Activated CD4-positive, alpha-beta T cell treated with anti-CD3 and anti-CD28 coated beads for 24 hours (primary cell): ENCODE measurements at places on chromosomes 12 and 14.

DNA sequence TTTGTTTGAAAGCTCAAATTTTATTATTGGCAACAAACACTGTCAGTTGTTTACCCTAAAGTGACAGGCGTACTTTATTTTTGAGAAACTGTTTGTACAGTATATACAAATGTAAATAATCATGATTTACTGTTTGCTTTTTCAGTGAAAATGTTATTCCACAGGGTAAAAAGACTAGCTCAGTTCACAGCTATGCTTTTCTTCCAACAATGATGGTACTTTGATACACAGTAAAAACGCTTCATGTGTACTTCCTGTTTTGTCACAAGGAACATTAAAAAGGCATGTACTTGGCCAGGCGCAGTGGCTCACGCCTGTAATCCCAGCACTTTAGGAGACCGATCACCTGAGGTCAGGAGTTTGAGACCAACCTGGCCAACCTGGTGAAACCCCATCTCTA lies 53.7 kb downstream of the MON2 start:
- no peak for DNase-seq

DNA sequence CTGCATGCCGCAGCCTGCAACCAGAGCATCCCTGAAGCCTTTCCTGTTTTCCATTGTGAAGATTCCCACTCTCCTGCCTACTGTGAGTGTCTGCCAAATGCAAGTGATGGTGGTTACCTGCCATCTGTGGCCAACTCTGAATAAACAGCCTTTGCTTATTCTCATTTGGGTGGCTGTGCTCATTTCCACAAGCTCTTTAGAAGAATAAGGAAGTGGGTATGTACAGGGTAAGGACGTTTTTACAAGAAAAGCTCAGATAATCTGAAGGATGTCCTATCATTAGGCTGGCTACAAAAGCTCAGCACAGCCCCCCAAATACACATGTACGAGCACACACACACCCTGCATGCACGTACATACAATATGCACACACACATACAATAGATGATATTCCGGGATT lies 7.3 kb upstream of the RNASE1 start:
- DNase-seq = no peak

DNA sequence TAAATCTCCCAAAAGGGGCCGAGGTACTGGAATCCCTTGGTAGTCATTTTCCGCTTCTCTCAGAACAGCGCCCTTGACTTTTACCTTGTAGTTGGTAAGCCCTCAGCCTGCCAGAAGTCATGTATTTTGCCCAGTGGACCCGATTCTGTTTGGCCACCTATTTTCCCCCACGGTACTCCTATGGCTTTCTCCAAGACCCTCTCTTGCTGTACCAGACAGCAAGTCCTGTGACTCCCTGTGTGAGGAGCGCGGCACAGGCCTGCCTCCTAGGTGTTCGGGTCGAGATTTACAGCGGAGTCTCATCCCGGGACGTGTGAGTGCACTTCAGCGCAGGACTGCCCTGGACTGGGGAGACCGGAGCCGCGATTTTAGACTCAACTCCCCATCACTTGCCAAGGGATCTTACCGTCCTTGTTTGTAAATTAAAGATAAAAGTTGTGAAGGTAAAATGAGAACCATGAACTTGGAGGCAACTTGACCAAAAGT lies 1.1 kb upstream of the MBD6 start:
- no peak for DNase-seq

GRCh38 chr12:9388379-9388778 lies 180.2 kb upstream of the PZP start:
- DNase-seq = no peak

GRCh38 chr14:98175881-98176280 lies 1096.1 kb downstream of the BCL11B start:
- DNase-seq = no peak

DNA sequence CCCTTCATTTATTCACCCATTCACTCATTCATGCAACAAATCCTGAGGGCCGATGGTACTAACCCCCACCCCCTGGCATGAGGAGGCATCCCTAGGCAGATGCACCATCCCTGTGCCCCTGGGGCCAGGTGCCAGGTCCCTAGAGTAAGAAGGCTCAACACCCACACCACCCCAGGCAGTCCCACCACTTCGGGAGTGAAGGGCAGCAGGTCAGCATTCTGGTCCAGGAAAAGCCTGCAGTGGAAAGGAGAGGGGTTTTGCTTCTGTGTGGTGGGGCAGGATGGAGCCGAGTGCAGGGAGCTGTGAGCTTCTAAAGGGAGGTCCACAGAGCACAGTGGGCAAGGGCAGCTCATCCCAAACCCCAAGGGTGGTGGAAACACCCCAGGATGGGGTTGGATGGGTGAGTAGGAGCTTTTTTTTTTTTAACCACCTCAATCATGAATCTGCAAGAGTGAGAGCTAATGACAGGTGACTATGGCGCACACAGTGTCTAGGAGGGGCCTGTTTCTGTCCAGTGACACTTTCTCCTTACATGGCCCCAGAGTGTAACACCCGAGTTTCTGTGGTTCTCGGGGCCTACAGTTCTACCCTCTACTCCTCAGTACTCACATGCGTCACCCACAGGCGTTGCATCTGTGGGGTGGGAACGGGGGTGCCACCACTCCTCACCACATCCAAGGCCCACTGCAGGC lies 414.3 kb downstream of the TMEM121 start:
- no peak for DNase-seq

- DNase-seq = no peak
Measured at GRCh38 chr12:106084014-106084671, 54.6 kb downstream of the NUAK1 start.

- DNase-seq = no peak
Measured at GRCh38 chr12:124454352-124454725, 113.1 kb downstream of the NCOR2 start.

GRCh38 chr14:30295980-30296379 lies 263.0 kb upstream of the G2E3 start:
- DNase-seq = no peak

DNA sequence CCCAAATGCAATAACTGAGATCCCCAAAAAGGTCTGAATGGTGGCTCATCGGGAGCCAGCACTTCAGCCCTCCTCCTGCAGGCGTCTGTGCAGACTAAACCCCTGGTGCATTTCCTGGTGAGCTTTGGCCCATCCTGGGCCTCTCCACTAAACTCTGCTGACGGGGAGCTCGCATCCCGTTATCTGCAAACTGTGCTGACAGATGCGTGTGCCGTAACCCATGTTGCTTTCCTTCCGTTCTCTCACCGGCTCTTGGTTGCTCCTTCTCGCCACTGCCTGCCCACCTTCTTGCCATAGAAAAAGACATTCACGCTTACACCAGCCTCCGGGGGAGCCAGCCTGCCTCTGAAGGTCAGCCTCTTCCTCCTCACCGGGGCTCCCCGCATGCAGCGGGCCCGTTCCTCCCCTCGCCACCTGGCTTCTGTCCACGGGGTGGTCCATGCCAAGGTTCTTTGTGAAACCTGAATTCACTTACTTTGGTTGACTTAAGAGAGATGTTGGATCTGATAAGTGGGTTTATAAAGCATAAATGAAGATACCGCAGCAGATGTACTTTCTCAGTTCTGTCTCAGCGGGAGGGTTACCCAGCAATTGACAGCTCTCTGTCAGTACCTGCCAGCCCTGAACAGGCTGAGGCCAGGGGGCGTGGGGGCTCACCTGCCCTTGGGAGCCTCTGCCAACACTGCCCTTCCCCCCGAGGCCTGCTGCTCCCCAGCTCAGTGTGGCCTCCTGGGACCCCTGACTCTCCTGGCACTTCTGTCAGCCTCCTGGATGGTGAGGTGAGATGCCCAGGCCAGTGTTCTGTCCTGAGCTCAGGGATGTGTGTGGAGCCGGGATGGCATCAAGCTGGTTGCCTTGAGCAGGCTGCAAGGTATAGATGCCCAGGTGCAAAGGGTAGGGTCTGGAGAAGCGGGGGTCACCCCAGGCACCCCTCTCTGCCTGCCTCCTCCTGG lies 14.2 kb downstream of the ZFYVE21 start:
- DNase-seq = no peak

- DNase-seq = no peak
Measured at GRCh38 chr14:102278631-102278935, 26.4 kb downstream of the MOK start.

DNA sequence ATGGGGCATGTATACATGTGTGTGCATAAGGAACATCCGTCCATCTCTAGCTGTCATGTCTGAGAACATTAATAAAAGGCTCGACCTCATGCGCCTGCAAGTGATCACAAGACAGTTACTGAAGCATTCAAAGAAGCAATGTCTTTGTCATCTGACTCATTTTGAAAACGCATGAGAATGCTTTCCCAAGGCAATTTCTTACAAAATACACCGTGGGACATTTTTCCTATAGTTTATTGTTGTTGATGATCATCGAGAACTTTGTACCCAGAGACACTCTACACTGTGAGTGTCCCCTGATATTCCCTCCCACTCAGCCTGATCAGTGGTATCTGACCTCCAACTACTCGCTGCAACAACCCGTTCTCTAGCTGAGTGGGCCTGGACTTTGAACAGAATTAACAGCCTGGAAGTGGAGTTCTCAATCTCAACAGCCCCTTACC lies 68.1 kb downstream of the ETV6 start:
- no peak for DNase-seq

DNA sequence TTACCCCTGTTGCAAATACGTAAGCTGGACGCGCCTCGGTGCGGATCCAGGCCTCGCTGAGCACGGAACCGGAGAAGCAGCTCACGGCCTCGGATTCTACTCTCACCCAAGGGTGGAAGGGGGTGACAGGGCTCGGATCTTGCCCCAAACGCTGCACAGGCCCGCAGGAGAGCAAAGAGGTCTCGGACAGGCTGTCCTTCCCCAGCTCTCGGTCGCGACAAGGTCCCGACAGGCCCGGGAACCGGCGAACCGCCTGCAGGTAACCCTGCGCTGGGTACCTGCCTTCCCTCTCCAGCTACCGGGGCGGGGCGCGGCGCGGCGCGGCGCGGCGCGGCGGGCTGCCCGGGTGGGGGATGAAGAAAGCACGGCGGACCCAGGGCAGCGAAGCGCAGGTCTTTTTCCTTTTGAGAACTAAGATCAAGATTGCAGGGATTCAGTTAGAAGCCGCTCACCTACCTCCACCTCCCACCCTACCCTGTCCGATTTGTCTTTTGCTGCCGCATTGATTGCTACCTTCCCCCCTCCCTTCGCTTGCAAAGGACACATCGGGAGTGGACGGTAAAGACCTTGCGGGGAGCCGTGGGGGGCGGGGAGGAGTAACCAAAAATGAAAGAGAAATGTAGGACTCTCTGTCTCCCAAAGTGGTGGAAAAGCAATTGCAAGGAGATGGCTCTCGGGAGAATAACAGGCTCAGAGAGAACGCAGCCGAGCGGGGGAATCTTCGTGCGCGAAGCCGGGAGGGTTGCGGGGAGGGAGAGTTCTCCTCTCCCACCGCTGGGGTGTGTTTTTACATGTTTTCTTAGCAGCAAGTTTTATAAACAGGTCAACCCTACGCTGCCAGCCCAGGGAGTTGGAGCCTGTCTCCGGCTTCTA lies 8.4 kb upstream of the TBX3 start:
- no peak for DNase-seq

DNA sequence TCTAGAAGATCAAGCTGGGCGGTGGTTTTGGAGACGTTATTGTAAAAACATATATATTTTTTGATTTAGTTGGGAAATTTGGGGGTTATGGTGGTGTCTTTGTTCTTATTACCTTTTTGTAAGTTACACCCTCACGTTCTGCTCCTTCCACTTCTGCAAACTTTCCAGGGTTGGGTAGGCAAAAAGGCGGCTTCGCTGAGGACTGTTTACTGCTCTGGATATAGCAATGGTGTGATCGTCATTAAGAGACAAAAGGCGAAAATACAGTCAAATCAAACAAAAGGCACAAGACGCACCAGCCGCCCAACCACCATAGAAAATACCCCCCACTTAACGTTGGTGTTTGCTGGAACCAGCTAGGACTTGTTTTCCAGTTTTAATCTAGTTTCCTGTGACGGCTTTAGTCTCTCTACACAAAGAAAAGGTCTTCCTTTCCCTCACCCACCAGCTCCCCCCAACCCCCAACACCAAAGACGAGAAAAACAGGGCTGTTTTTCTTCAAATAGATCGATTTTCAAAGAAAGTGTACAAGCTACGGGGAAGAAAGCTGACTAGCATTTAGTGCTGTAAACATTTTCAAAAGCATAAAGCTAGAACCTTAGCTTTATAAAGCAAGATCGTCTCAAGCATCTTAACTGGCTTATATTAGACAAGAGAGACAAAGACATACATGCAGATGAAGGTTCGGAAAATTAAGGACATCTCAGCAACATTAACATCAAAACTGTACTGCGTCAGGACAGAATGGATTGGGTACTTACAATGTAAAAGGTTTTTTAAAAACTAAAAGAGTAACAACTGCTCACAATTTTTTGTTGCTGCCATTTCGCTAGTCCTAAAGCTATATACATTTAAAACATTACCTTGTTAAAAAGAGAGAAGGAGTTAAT lies 2.0 kb upstream of the SETD1B start:
- no peak for DNase-seq

DNA sequence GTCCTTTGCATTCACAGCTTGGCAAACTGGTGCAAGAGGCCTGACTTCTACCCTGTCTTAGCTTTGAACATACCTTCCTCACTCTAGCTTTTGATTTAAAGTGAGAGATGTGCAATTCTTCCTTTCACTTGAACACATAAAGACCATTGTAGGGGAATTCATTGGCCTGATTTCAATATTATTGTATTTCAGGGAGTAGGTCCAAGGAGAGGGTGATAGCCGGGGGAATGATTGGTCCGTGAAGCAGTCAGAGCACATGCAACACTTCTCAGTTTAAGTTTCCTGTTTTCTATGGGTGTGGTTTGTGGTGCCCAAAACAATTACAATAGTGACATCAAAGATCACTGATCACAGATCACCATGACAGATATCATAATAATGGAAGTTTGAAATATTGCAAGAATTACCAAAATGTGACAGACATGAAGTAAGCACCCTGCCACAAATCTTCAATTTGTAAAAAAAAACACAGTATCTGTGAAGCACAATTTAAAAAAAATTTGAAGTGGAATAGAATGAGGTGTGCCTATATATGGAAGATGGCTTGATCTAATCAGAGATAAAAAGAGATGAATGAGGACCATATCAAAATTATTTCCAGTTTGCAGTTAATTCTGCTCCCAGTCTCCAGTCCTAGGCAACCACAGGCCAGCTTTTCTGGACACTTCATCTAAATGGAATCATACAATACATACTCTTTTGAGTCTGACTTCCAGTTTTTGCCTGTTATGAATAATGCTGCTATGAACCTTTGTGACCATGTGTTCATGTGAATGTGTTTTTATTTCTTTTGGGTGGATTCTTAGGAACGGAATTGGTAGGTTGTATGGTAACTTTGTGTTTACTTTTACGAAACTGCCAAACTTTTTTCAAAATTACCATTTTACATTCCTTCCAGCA lies 23.2 kb downstream of the BORCS5 start:
- no peak for DNase-seq

GRCh38 chr12:15638231-15638630 lies 151.0 kb downstream of the EPS8 start:
- DNase-seq = no peak

DNA sequence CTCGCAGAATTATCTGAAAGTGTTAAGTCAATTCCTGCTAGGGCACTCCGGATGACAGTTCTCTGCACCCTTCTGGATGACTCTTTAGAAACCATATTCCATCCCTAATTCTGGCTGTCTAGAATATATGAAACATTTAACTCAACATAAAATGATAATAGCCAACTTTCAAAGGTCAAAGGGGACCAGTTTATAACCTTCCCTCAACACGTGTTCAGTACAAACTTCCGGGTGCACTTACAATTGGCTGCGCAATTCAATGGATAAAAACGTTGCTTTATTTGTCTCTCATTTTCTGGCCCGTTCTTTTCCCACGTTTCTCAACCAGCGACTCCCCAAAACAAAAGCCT lies 1.3 kb downstream of the SBNO1 start:
- no peak for DNase-seq

GRCh38 chr14:99971941-99972747 lies 93.1 kb upstream of the EVL start:
- DNase-seq = no peak
